ENCODE measurements at places on chromosomes 6 and 20.

- no peak for DNase-seq
These were observed 182.9 kb upstream of the ECI2 start for GRCh38 chr6:4318321-4318720.

DNA sequence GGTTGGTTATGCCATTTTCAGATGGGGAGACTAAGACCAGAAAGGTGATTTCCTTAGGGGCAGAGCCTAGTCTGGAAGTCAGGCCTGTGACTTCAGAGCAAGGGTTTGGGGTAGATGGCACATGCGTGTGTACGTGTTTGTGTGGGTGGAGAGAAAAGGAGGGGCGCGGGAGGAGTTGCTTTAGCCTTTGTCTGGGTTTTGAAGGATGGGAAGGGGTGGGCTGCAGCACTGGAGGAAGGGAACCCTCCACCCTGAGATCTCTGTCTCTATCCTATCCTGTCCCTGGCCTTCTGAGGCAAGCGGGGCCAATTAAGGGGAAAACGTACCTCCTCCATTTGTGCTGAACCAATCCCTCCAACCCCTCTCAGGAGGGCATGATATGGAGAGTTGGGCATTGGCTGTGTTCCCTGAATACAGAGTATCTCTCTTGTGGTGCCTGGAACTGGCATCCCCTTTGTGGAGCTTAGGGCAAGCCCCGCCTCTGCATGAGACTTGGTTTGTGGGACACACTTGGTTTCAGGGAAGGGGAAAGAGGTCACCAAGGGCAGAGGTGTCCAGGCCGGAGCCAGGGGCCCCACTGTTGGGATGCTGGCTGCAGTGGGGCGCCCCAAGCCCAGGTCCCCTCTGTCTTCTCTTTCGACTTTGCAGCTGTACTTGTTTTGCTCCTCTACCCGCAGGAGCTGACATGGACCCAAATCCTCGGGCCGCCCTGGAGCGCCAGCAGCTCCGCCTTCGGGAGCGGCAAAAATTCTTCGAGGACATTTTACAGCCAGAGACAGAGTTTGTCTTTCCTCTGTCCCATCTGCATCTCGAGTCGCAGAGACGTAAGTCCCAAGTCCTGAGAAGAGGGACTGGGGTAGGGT, at the start of gene DBNDD2:
TSS of gene DBNDD2 (plus strand) at position 507 of the 863 bp plus-strand sequence. CDS start at position 686, 179 bp downstream.
- no peak for DNase-seq

DNA sequence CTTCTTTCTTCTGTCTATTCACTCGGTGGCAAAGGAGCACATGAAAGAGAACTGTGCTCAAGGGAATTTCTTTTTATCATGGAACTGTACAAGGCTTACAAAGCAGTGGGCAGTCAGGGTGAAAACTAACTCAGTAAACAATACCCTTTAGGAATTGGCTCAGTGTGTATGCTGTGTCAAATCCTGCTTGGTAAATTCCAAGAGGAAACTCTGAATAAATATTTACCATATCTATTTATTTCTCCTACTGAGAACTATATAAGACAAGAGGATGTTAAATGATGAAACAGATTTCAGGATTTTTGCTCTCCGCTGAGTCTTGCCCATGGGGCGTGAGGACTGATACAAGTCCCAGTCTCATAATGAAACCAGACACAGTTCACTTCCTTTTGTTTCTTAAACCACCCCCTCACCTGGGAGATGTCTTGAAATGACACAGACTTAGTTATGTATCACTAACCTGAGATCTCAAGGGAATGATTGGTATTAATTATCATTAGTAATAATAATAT, 188.8 kb downstream of the BACH2 start:
- no peak for DNase-seq

DNA sequence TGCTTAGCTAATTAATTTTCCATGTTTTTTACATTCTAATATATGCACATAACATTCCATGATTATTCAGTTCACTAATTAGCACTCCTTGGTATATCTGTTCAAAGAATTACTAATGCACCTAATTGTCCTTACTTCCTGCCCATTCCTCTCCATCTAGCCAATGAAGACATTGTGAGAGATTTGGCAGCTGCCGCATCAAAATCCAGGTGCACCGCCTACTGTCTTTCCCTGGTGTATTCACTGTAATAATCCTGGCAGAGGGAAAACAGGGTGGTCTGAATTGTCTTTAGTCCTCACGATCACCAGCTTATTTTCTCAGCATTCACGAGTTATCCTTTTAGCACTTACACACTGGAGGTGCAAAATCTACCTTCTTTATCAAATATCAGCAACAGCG, 61.0 kb upstream of the SCGN start:
- DNase-seq, result no peak

- no peak for DNase-seq
These were observed 385.0 kb downstream of the CD83 start for GRCh38 chr6:14502551-14502950.

DNA sequence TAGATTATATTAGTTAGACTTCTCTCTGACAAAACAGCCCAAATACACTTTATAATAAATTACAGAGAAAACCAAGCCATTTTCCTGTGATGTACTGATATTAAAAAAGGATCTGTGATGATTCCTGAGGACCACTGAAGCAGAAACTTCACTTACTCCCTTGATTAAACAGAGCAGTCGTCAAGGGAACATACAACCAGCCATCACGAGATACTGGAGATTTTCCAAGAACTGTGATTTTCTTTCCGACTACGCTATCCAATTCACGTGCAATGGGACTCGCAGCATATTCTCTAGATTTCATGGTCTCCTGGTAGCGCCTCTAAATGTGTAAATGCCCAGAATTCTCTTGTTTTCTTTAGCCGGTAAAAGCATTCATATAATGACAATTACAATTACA, 377.4 kb downstream of the PHF3 start:
- no peak for DNase-seq

DNA sequence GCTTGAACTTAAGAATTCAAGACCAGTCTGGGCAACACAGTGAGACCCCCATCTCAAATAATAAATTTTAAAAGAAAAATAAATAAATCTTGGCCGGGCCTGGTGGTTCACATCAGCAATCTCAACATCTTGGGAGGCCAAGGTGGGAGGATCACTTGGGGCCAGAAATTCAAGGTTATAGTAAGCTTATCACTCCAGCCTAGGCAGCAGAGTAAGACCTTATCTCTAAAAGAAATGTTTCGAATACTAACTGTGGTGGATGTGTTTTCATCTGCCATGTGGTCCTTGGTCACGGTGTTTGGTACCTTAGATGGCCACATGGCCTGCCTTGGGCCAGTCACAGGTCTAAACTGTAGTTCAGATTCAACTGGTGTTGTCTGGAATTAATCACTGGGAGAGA, 5.8 kb downstream of the UBE2C start:
- DNase-seq, result no peak

DNA sequence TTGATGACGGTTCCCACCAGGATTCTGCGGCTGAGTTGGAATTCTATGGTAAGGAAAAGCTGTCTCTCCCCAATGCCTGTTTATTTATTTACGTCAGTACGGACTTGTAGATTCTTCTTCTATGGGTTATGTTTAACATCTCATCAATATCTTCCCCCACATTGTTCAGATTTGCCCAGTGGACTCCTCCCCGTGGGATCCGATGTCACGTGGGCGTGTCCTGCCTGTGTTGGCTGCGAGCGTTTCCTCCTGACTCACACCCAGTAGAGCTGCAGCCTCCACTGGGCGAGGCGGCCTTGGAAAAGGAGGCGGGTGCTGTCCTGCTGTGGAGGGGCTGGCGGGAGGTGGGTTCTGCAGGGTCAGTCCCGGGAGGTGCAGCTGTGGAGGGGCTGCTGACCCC, 46.8 kb upstream of the SLCO4A1 start:
- DNase-seq, result no peak

DNA sequence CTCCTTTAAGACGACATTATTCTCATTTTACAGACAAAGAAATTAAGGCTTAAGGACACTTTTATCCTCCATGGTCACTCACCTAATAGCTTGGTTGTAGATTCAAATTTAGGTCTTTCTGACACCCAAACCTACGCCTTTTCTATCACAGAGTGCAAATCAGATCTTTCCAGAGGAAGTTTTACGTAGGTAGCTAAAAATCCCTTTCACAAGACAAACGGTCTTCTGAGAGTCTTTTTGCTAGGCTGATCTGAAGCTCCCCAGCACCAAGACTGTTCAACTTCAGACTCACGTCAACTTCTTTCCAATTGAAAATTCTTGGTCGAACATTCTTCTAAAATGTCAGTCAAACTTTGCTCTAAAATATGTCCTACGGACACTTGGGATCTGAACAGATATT, 46.5 kb downstream of the BLOC1S5 start:
- no peak for DNase-seq

GRCh38 chr6:46465294-46466165, 25.7 kb downstream of the RCAN2 start:
- DNase-seq, result no peak

- DNase-seq, result no peak
These were observed 50.6 kb upstream of the TBC1D7 start for GRCh38 chr6:13378669-13379590.

DNA sequence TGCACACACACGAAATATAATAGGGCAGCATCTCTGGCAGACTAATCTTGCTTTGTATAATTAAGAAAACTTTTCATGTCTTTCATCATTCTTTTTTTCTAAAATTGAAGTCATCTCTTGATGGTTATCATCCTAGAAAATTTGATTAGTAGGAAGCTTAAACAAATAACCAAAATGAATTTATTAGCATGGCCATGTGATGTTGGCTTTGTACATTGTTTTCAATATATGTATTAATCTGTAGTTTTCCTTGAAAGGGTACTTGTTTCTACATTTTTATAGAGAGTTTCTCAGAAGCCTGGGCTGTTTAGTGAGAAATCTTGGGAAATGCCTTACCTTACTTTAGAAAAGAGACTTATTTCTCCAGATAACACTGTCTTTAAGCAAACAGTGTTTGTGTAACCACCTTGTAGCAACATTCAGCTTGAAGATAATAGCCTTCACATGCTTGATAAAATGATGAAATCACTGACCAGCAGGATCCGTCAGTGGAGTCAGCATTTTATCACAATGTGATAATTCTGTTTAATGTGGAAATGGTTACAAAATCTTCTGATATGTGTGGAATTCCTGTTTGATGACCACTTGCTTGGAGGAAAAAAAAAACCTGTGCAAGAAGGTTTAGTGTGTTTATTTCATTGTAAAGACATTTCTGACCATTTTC, 147.8 kb downstream of the MACROD2 start:
- DNase-seq, result no peak

DNA sequence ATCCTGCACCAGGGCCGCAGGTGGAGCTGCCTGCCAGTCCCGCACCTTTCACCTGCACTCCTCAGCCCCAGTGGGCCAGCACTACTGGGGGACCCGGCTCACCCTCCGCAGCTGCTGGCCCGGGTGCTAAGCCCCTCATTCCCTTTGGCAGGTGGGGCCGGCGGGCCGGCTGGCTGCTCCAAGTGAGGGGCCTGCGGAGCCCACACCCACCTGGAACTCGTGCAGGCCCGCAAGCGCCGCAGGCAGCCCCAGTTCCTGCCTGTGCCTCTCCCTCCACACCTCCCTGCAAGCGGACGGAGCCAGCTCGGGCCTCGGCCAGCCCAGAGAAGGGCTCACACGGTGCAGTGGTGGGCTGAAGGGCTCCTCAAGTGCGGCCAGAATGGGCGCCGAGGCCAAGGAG, 199.0 kb upstream of the HS3ST5 start:
- no peak for DNase-seq

GRCh38 chr20:59845472-59845871, 88.0 kb downstream of the SYCP2 start:
- DNase-seq, result no peak

- DNase-seq, result no peak
These were observed 182.8 kb downstream of the TBXT start for GRCh38 chr6:165984729-165985275.

DNA sequence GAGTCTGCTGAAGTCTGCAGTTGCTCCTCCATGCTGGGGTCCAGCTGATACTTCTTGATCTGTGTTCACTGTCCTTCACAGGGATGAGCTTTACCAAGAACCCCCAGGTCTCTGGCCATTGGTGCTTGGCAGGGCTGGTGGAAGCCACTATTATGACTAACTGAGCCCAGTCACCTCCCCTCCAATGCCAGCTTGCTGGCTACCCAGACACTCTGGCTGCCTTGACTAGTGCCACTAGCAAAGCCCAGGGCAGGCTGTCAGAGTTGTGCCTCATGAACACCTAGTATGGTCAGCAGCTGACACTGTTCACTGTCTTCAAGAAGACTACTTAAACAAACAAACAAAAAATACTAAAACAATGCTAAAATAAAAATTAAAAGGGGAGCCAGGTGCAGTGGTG, 8.8 kb downstream of the ASIP start:
- DNase-seq, result no peak

- DNase-seq, result no peak
These were observed 77.0 kb downstream of the CAP2 start for GRCh38 chr6:17470202-17470937.

- no peak for DNase-seq
These were observed 84.3 kb downstream of the SHLD1 start for GRCh38 chr20:5834436-5835005.

DNA sequence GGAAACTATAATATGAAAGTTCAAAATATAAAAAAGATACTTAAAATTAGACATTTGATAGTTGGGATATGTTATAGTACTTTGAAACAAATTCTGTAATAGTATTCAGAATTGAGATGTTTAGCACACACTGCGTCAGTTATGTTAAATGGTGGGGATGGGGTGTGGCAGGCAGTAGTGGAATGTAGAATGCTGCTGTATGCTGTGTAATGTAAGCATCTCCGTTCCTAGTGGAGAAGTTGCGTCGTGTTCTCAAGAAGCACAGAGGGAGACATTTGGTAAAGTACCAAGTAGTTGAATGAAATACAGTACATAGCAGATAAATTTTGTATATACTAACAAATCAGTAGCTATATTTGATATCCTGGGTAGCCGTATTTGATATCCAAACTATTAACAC, 192.4 kb downstream of the ZFAND3 start:
- no peak for DNase-seq

DNA sequence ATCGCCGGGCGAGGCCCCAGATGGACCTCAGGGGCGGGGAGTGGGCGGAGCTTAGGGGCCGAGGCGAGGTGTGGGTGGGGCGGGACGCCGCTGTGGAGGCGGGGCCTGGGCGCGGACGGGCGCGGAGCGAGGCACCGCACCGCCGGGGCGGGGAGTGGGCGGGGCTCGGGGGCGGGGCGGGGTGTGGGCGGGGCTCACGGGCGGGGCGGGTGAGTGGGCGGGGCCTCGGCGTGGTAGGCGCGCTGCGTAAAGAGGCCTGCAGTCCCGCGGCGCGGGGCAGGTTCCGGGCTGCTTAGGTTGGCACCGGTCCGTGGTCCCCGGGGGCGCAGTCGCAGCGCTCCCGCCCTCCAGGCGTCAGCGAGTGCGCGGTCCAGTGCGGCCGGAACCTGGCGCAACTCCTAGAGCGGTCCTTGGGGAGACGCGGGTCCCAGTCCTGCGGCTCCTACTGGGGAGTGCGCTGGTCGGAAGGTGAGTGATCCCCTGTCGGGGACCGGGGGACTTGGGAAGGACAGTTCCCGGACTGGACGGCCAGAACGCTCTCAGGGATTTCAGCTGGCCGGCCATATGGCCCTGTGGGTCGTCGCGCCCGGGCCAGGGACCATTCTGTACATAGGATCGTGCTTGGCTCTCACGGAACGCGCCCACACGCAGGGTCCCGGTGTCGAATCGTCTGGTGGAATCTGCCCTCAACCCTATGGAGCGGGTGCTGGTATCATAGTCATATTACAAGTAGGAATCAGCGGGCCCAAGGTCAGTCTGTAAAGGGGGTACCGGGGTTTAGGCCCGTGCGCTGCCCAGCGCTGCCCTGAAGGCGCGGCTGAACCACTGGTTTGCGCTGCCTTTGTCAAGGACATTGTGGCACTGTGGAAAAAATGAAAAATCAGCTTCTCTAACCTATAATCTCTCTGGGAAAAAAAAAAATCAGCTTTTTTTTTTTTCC, at the start of gene NQO2:
TSS of gene NQO2 (plus strand) at position 277 of the 940 bp plus-strand sequence. CDS start 6,659 bp downstream, outside the sequence.
- DNase-seq, result peak; percentile 84

GRCh38 chr6:144036064-144036834, 28.2 kb upstream of the PLAGL1 start:
- no peak for DNase-seq

Data from stimulated activated CD4-positive, alpha-beta T cell treated with anti-CD3 and anti-CD28 coated beads, Interleukin-1b, Interleukin-23, amount 100 ng/mL, for 1 hour (primary cell).